ENCODE measurements at places on chromosomes 5 and 9. TPM values are rescaled to one million over a fixed set of nuclear protein-coding genes. Genes with fewer than 3 reads are reported as not detected.

The PCDHGA5 gene
- 0.92 TPM for total RNA-seq

The PKD2L2 gene
- total RNA-seq: not detected

The TEX10 gene
- 23.8 TPM for total RNA-seq

The CNTFR gene
- total RNA-seq: not detected

The CCDC192 gene
- total RNA-seq: not detected

The LRRC70 gene
- 1.2 TPM for total RNA-seq

The DBH gene
- not detected for total RNA-seq

The SHC3 gene
- 79.2 TPM for total RNA-seq

The SPATA31E1 gene
- total RNA-seq: not detected

The PTGES gene
- 162 TPM for total RNA-seq

The NEURL1B gene
- 4.4 TPM for total RNA-seq

The SVEP1 gene
- 9.2 TPM for total RNA-seq

The PCDHGA12 gene
- total RNA-seq: 33.7 TPM

The PCDHB15 gene
- total RNA-seq: 0.28 TPM

The KIF4B gene
- 0.09 TPM for total RNA-seq

The MSX2 gene
- total RNA-seq: 1.5 TPM

The IL4 gene
- not detected for total RNA-seq

The ORM1 gene
- total RNA-seq: not detected

The MGAT1 gene
- 122 TPM for total RNA-seq

The CMYA5 gene
- total RNA-seq: 0.28 TPM

The PCDHGB6 gene
- 2.8 TPM for total RNA-seq

The FOXI1 gene
- total RNA-seq: not detected

The ANKRD31 gene
- 0.14 TPM for total RNA-seq

The SLC12A7 gene
- 28.1 TPM for total RNA-seq

The ANGPTL2 gene
- 19.0 TPM for total RNA-seq

The DPYSL3 gene
- 263 TPM for total RNA-seq

The LCN9 gene
- not detected for total RNA-seq

The EIF4E1B gene
- not detected for total RNA-seq

The BTNL3 gene
- total RNA-seq: not detected

The ENG gene
- total RNA-seq: 31.6 TPM
